Testis (tissue), 5 donors: ENCODE measurements at places on chromosomes 16 and 17. TPM values are rescaled to one million over a fixed set of nuclear protein-coding genes. Genes with fewer than 3 reads are reported as not detected.

- DNase-seq, result peak; percentile 94
Observed at GRCh38 chr17:76569607-76570279, 15.9 kb downstream of the ST6GALNAC2 start.

GRCh38 chr16:15843635-15844279 is 13.1 kb downstream of the MYH11 start:
- DNase-seq, result no peak

GRCh38 chr16:88893127-88893968 is 26.9 kb upstream of the PABPN1L start:
- DNase-seq, result no peak

DNA sequence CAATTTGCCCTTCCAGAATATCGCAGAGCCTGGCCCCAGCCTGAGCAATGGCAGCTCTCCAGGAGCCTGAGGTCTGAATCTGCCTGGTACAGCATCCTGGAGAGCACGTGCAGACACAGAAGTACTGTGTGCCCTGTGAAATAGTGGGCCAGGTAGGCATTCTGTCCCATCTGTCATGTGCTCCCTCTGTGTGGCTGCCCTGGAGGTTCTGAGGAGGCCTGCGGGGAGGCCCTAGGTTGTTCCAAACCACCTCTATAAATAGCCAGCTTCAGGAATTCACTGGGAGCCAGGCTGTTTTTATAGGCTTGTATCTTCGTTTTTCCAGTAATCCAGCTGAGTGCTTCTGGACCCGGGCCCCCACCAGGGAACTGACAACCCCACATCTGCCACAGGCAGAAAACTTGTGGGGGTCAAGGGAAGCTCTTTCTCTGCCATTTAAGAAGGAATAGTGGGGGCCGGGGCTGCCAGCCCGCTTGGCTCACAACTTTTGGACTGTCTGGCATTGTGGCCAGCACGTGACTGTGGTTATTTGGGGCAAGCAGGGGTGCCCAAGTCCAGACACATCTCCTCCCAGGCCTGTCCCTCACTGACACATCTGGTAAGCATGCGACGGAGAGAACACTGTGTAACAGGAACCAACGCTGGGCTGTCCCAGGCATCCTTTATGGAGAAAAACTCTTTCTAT is 356.3 kb upstream of the TNRC6C start:
- peak; percentile 73 for DNase-seq

- no peak for DNase-seq
Observed at GRCh38 chr16:3607634-3608033, 3.8 kb downstream of the SLX4 start.

DNA sequence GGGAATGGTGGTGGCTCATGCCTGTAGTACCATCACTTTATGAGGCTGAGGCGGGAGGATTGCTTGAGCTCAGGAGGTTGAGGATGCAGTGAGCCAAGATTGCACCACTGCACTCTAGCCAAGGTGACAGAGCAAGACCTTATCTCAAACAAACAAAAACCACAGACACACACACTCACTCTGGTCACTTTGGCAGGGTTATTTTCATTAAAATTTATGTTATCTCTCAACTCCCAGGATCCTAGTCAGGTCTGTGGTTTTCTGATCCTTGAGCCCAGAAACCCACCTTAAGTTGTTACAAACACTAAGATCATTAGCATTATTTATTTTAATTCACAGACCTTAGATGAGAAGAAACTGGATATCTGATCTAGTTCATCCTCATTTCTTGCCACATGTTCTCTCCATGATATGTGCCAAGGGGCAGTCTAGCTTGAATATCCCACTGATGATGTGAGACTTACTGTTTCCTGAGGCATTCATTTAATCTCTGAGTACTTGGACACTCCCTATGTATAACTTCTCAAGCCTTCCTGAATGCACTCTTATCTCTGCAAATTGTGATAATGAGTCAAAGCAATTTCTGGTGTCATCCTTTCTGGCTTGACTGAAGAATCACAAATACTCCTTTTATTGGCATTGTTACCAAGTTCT is 9.6 kb downstream of the ABHD15 start:
- no peak for DNase-seq

DNA sequence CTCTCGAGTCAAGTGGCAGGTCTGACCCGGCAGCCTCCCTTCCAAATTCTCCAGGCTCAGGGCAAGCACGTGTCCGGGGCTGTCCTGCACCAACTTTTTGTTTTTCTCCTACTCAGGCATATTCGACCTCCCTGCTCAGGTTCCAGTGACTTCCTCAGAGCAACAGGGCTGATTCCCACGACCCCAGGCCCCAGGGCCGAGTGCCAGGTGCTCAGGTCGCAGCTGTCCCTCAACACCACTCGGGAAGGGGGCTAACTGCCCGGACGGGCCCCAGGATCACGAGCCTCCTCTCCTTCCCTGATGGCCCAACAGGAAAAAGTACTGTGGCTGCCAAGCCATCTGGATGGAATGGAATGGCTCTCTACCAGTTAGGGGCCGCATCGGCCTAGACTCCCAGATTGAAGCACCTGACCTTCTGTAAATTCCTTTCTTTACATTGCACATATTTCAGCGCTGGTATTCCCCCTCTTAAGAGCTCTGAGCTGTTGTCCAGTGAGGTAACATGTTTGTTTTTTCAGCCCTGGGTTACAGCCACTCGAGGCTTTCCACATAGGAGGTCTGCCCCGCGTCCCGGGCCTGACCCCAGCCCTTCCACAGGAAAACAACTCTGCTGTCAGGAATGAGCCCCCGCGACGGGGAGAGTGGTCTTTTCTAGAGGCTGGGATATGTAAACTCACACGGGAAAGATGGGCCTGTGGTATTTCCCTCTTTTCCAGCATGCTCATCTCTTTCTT is 25.0 kb downstream of the NXN start:
- no peak for DNase-seq

GRCh38 chr17:17605729-17606088 is 14.2 kb upstream of the PEMT start:
- DNase-seq, result no peak

Gene TBC1D3H
- not detected for polyA plus RNA-seq

Gene CDH16
- polyA plus RNA-seq, result 2.7 TPM

Gene KCNH6
- 1.7 TPM for polyA plus RNA-seq

Gene SLFN13
- polyA plus RNA-seq, result 2.5 TPM

Gene SEZ6L2
- polyA plus RNA-seq, result 40.9 TPM
